ENCODE measurements at places on chromosomes 7 and 10.

- DNase-seq, result peak; percentile 39
These were observed 64.9 kb downstream of the GPR37 start for GRCh38 chr7:124700655-124701054.

- DNase-seq, result no peak
These were observed 9.2 kb downstream of the SP8 start for GRCh38 chr7:20777377-20778062.

DNA sequence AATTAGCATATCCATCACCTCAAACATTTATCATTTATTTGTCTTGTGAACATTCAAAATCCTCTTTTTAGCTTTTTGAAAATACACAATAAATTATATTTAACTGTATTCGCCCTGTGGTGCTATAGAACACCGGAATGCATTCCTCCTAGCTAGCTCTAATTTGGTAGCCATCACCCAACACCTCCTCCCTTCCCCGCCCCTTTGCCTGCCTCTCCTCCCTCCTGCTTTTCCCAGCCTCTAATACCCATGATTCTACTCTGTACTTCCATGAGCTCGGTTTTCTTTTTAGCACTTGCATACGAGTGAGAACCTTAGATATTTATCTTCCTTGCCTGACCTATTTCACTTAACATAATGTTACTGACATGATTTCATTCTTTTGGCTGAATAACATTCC is 80.1 kb downstream of the ANKRD26 start:
- no peak for DNase-seq

DNA sequence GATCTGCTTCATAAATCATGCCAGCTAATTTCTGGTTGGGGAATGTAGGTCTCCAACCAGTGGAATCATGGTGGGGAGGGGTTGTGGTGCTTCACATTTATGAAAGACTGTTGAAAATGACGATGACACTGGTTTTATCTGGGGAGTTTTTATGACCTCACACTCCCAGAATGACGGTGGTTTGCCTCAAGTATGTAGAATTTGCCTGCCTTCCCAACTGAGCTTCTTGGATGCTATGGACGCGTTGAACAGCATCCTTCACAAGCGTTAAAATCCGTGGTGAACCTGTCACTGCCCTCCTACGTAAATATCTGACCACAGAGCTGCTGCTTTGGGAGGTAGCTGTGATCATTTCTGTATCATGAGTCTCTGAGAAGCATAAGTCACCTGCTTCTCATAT is 3.3 kb downstream of the INSYN2A start:
- DNase-seq, result peak; percentile 44

DNA sequence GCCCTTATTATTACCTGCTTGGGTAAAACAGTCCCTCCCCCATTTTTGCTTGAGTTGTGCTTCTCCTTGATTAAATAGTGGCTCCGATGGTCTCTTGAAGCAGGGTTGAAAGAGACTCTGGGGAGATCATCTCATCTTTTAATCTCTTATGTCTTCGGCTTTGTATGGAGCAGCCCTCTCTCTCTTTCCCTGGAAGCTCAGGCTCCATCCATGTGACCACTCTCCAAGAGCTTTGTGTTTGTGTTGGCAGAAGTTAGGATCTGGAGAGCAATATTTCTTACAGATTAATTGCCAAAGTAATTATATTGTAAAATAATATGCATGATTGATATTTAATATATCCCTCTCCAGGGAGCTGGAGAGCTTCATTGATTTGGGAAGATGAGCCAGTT is 76.9 kb downstream of the LRRC4 start:
- DNase-seq, result no peak

DNA sequence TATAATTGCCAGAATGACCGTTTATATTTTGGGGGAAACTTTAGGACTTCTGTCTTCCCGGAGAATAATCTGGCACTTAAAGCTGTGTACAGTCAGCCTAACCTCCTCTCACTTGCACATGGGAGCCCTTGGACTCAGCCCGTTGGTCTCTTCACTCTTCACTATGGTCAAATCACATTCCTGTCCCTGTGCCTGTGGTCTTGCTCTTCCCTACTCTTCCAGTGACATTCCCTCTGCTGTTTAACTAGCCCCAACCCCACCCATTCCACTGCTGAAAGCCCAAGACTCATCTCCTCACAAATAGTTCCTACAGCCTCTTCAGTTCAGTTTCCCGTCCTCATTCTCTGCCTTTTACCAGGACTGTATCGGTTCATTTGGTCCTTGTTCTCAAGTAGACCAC is 135.0 kb downstream of the DYNC1I1 start:
- no peak for DNase-seq

DNA sequence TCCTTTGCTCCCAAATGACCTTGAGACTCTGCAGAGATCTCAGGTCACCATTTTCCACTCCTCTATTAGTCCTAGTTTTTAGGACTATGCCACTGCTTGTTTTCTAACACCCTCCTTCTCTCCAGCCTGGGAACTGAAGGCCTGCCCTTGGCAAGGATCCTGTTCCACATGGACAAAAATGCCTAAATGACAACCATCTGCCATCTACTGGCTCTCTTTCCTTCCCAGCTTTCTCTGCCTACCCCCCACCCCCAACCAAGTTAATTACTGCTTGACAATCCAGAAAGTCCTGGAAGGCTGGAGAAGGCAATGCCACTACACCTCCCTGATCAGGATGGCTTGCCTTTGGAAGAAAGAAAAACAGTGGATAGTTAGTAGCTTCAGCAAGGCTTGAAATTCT is 44.8 kb upstream of the SP8 start:
- DNase-seq, result no peak

- peak; percentile 64 for DNase-seq
These were observed 66.0 kb upstream of the HDAC9 start for GRCh38 chr7:18429547-18429946.

DNA sequence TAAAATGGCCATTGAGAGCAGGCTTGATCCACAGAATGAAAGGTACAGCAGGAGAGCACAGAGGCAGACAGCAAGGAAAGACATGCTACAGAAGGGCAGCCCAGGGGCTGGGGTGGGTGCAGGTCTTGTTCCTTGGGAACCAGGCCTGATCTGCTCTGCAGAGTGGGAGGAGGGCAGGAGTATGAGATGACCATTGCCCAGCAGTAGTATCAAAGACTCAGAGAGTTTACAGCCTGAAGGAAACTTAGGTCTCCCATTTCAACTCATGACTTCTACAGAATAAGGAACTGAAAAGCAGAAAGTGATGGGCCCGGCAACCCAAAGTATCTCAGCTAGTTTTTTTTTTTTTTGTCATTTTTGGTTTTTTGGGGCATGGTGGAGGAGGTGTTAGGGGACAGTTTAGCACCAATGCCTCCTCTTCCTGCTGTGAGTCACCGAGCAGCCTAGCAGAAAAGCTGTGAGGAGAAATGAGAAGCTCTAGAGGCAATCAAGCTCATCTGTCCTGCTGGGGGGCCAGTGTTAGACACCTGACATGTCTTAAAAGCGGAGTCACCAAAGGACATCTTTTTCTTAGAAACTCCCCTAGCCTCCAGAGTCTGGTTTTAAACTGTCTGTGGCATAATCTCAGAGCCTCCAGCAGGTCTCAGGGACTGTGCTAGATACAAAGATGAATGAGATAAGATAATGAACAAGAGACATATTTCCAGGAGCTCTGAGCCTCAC is 34.3 kb upstream of the HERPUD2 start:
- DNase-seq, result no peak

DNA sequence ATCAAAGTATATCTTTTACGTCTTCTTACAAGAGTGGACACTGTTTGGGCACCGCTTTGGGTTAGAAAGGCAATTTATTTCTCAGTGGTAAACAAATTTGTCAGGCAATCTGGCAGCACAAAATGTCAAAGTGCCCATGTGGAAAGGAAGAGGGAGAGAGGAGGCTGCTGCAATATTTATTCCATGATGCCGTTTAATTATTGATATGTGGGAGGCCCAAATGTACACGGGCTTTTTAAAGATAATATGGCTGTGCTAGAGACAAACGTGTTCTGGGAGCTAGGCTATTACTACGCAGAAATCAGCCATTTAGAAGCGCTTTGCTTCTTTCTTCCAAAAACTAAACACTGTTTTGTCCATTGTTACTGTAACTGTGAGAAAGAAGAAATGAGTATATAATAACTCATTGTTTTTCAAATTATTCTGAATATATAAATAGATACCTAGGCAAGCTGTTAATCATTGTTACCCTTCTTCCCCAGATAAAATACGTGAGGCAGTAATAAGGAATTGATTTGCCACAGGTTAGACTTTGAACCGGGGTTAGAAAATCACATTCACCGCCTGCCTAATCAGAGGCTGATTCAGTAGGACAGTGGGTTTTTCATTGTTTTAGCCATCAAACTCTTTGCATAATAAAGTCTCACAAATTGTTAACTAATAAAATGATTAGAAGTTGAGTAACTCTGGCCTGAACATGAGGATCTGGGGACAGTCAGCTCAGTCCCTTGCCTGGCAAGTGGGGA is 116.5 kb upstream of the FRMD4A start:
- no peak for DNase-seq

GRCh38 chr7:234051-234707 is 41.8 kb downstream of the FAM20C start:
- DNase-seq, result peak; percentile 56

- no peak for DNase-seq
These were observed 49.6 kb downstream of the KAT6B start for GRCh38 chr10:74875966-74876365.

DNA sequence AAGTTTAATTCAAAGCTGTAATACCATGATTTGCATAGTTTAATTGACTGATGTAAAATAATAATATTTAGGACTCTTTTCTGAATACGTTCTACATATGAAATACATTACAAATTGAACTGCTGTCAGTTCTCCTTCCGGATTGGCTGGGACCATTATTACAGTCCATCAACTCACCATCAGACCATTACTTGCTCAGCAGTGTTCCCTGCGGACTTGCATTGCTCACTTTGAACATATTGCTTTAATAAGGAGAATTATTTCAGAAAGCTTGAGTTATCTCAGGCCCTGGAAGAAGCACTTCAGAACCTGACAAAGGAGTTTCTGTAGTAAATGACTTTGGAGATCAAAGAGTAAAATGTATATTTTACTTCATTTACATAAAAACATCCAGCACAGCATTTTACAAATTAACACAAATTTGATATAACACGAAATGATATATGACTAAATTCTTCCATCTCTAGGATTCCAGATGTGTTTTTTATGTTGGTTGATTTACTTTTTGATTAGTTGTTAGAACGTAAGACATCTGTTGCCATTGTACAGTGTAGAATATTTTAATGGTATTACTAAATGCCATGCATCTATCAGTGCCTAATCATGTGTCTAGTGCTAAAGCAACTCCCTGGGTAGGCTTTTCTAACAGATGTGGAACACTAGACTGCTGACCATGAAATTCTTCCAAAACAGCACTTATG is 418.5 kb upstream of the SEMA3A start:
- DNase-seq, result no peak

DNA sequence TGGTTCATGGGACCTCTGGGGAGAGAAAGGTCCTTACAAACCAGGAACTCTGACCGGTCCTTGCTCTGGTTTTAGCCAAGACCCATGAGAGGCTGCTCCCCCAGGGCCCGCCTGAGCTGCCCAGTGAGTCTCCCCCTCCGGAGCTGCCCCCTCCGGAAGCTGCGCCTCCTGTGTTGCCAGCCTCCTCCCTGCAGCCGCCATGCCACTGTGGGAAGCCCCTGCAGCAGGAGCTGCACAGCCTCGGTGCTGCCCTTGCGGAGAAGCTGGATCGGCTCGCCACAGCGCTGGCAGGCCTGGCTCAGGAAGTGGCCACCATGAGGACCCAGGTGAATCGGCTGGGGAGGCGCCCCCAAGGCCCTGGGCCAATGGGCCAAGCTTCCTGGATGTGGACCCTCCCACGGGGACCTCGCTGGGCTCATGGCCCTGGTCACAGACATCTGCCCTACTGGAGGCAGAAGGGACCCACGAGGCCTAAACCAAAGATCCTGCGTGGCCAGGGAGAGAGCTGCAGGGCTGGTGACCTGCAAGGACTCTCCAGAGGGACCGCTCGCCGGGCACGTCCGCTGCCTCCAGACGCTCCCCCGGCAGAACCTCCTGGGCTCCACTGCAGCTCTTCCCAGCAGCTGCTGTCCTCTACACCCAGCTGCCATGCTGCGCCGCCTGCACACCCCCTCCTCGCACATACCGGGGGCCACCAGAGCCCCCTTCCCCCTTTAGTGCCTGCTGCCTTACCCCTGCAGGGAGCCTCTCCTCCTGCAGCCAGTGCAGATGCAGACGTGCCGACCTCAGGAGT is 40.1 kb downstream of the ZNF467 start:
- no peak for DNase-seq

GRCh38 chr10:110226543-110226925 is 19.1 kb downstream of the MXI1 start:
- peak; percentile 97 for DNase-seq

GRCh38 chr7:108329514-108329913 is 126.7 kb downstream of the NRCAM start:
- DNase-seq, result no peak

DNA sequence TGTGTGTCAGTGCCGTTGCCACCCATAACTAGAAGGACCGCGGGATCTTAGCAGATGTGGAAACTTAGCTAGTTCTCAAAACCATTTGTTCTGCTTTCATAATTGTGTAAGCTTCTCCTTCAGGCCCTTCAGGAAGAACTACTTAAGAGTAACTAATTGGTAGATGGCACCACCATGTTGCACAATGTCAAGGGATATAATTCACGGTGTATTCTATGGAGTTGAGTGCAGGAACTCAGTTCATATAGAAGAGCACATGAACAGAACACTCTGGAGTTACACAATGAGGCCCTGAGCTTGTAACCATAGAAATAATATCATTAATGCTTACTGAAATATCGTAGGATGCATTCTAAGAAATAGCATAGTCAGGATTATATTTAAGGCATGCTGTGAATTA is 126.5 kb upstream of the GAD2 start:
- DNase-seq, result no peak

- no peak for DNase-seq
These were observed 294.4 kb upstream of the NEBL start for GRCh38 chr10:21191512-21191911.

- DNase-seq, result peak; percentile 26
These were observed 15.9 kb upstream of the ASB4 start for GRCh38 chr7:95469848-95470247.

- DNase-seq, result no peak
These were observed 82.5 kb upstream of the SEM1 start for GRCh38 chr7:96792115-96792514.

GRCh38 chr10:93255546-93255945 is 181.9 kb downstream of the CYP26A1 start:
- DNase-seq, result no peak

- DNase-seq, result no peak
These were observed 117.6 kb downstream of the SNX13 start for GRCh38 chr7:17822547-17823173.

- no peak for DNase-seq
These were observed 320.4 kb downstream of the KCNMA1 start for GRCh38 chr10:77317221-77317620.

DNA sequence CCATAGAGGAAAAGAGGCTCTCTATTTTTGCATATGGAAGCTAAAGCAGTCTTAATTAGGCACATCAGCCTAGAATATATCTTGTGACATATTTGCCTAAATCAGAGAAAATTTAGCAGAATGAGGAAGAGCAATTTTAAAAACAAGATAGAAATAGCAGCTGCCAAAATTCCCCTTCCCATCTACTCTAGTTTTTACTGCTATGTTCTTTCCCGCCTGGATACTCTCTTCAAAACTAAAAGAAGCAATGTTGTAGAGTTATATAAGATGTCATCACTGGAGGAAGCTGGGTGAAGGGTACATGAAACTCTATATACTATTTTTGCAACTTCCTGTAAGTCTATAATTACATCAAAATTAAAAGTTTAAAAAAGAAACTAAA is 87.0 kb downstream of the ARMH3 start:
- no peak for DNase-seq

Data from choroid plexus epithelial cell (primary cell).